ENCODE measurements at places on chromosomes 7 and 10. TPM values are rescaled to one million over a fixed set of nuclear protein-coding genes. Genes with fewer than 3 reads are reported as not detected.

Gene RARRES2
- not detected for total RNA-seq

Gene SPAG6
- total RNA-seq: not detected

Gene SLC26A5
- not detected for total RNA-seq

Gene BHLHA15
- 0.27 TPM for total RNA-seq

Gene AGR3
- not detected for total RNA-seq

Gene TAS2R4
- total RNA-seq: not detected

Gene PRRT4
- total RNA-seq: not detected

Gene SFRP4
- total RNA-seq: 0.33 TPM

Gene SMKR1
- 1.2 TPM for total RNA-seq

Gene MMS19
- total RNA-seq: 102 TPM

Gene NACAD
- total RNA-seq: 1.3 TPM
